Endothelial cell of coronary artery (primary cell): ENCODE measurements at places on chromosomes 11 and 22. TPM values are rescaled to one million over a fixed set of nuclear protein-coding genes. Genes with fewer than 3 reads are reported as not detected.

Gene C11orf87
- total RNA-seq = under 0.01 TPM in 1 of 2 replicates, not detected in the other

Gene JAML
- 0.19 and 0.27 TPM in 2 replicates for total RNA-seq

Gene BIRC3
- total RNA-seq = 1.7 and 4.6 TPM in 2 replicates

Gene MAP4K2
- total RNA-seq = 26.5 and 28.4 TPM in 2 replicates

Gene SLC22A9
- not detected in 2 replicates for total RNA-seq

Gene INCENP
- 15.6 and 24.9 TPM in 2 replicates for total RNA-seq

Gene MB
- not detected in 2 replicates for total RNA-seq

Gene CALCA
- total RNA-seq = not detected in 2 replicates

Gene GLYATL2
- total RNA-seq = not detected in 2 replicates

Gene ASCL2
- total RNA-seq = not detected in 2 replicates

Gene SCO2
- 2.2 and 2.3 TPM in 2 replicates for total RNA-seq

Gene CARD10
- 39.0 and 52.6 TPM in 2 replicates for total RNA-seq

Gene ESAM
- 70.7 and 78.8 TPM in 2 replicates for total RNA-seq

Gene TMPRSS13
- not detected in 2 replicates for total RNA-seq

Gene FXYD2
- total RNA-seq = 0.47 and 0.81 TPM in 2 replicates

Gene CHKB
- total RNA-seq = 19.7 and 28.7 TPM in 2 replicates

Gene CSNK2A3
- total RNA-seq = 0.99 and 1.1 TPM in 2 replicates

Gene CCDC81
- total RNA-seq = 0.72 and 4.0 TPM in 2 replicates

Gene KDM4D
- total RNA-seq = 0.28 and 0.72 TPM in 2 replicates

Gene WNT11
- 0.09 TPM in 2 replicates for total RNA-seq

Gene SYT12
- total RNA-seq = 0.56 TPM in 1 of 2 replicates, not detected in the other

Gene CARD16
- 42.3 and 105 TPM in 2 replicates for total RNA-seq

Gene ISX
- not detected in 2 replicates for total RNA-seq

Gene OR4A47
- not detected in 2 replicates for total RNA-seq

Gene PUS3
- 12.9 and 13.6 TPM in 2 replicates for total RNA-seq

Gene ANO5
- total RNA-seq = 0.81 and 1.2 TPM in 2 replicates

Gene PIH1D2
- 0.38 and 1.2 TPM in 2 replicates for total RNA-seq

Gene TALDO1
- 207 and 250 TPM in 2 replicates for total RNA-seq

Gene GPR83
- 0.09 TPM in 1 of 2 replicates, not detected in the other for total RNA-seq

Gene ART5
- not detected in 2 replicates for total RNA-seq

Gene NXPE1
- total RNA-seq = not detected in 2 replicates

Gene DDTL
- total RNA-seq = 2.4 and 2.5 TPM in 2 replicates

Gene RASGRP2
- total RNA-seq = 0.81 and 2.6 TPM in 2 replicates

Gene OSBP2
- 5.6 and 7.6 TPM in 2 replicates for total RNA-seq

Gene OR51I1
- total RNA-seq = not detected in 2 replicates

Gene PDGFD
- 5.6 and 6.0 TPM in 2 replicates for total RNA-seq
